ENCODE measurements at places on chromosomes 5 and 9. TPM values are rescaled to one million over a fixed set of nuclear protein-coding genes. Genes with fewer than 3 reads are reported as not detected.

The PRUNE2 gene
- total RNA-seq = 93.1 TPM

The IL3 gene
- total RNA-seq = not detected

The IGFBPL1 gene
- not detected for total RNA-seq

DNA sequence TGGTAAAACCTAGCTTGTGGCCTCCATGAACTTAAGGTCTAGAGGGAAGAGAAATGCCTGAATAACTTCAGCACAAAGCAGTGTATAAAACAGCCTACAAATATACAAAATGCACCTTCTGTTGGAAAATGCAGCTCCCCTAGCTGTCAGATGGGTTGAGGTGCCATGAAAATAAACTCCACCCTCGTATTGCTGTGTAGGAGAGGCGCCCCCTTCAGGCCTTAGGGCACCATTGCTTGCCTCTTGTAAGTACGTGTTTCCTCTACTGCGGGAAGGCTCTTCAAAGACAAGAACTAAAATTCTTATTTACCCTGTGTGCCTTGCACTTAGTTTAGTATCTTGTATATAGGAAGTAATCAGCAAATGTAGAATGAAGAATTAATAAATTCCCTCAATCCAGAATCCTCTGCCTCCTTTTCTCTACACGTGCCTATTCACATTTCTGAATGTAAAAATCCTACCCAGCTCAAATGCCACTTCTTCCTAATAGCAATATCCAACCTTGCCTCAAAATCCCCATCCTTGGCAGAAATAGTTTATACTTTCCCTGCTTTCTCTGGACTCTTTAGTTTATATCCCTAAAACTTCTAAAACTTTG, 393.7 kb upstream of the PDE4D start:
- DNase-seq = no peak

DNA sequence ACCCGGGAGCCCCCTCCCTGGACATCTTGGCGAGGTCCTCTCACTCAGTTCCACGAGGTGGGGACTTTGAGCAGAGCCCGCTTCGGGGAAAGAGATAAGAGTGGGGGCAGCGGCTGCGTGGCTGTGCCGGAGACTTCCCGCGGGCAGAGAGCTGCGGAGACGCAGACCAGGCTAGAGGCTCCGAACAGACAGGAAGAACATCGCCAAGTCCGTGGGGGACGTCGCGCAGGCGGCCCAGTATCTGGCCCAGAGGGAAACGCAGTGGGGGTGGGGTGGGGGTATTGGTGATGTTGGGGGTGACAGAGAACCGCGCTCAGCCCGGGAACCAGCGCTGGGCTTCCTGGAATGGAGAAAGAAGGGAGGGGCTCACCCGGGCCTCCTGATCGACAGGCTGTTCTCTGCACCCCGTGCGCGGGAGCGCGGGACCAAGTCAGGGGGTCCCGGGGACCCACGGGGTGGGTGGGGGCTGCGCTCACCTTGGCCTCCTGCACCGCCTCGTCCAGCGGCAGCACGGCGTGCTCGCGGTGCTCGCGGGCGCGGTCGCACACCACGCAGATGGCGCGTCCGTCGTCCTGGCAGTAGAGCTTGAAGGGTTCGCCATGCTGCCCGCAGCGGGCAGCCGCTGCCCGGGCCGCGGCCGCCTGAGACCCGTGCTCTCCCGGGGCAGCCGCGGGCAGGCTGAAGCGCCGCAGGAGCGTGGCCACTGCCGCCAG, 727 bp downstream of the TRIM7 start:
- DNase-seq = peak; percentile 55

GRCh38 chr9:137619240-137620047, 639 bp downstream of the EHMT1 start:
- DNase-seq = no peak

DNA sequence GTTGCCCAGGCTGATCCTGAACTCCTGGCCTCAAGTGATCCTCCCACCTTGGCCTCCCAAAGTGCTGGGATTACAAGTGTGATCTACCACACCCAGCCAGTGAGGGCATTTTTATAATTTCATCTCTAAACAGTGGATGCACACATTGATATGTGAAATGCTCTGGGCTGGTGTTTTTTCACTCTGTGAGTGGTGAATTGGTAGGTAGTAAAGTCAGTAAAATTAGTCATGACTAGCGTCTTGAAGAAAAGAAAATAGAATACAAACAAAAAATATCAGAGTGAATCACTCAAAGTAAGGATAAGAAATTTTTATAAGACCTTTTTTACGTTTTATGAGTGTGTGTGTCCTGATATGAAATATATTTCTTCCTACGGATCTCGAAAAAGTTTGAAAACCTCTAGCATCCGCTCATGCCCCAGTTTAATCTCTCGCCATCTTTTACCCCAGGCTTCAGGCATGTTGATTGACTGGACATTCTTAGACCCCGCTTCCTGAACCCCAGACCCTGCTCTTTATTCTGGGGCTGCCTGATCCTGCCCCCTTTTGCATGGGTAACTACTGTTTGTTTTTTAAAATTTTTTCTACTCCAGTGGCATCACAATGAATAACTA, 14.0 kb downstream of the OSTF1 start:
- no peak for DNase-seq

DNA sequence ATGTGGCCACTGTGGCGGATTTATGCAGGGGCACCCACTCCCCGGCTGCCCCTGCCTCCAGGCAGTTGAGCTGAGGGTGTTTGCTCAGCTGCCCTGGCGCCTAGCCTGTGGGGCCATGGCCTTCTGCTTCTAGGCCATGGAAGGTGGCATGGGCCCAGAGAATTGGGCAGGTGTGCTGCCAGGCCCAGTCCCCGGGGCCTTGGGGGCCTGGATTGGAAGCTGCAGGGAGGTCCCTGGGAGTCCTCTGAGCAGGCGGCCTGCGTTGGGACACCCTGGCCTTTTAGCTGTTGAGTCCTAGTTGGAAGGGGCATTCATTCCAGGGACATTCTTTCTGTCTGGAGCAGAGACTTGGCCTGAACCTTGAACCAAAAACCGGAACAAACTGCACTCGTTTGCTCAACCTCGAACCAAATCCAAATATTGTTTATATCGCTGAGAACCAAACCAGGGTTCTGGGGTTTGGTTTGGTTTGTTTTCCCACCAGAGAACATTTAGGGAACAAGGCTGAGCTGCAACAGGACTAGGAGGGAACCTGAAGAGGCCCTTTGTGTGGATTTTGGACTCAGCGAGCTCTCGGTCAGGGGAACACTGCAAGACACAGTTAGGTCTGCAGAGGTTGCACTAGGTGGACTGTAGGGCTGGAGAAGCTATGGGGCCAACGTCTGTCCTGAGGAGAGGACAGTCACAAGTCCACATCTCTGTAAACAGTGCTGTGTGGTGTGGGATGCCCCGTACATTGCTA, 116.8 kb downstream of the BOD1 start:
- DNase-seq = no peak

GRCh38 chr5:40238066-40238745, 441.5 kb upstream of the PTGER4 start:
- DNase-seq = no peak

DNA sequence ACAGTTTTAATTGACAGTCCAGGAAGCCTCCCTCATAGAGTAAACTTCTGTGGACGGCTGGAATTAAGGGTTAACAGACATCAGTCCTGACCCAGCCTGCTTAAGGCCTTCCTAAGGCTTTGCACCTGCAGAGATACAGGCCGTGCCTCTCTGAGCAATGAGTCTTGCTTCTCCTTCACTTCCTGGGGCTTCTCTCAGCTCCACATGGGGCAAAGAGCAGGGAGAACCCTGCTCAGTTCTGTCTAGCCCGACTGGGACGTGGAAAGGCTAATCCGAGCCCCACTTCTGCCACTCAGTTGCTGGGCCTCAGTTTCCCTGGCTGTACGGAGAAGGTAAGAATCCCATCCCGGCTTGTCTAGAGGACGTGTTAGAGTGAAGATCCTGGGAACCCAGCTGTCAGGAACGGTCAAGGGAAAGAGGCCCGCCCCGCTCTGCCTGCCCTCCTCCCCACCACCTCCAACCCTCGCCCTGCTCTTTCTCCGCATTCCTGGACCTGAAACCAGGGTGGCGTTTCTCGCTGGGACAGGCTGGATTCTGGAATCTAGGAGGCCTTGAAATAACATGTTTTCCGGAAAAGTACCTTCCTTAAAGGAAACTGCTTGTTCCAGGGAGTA, 6.5 kb downstream of the SPAAR start:
- no peak for DNase-seq

DNA sequence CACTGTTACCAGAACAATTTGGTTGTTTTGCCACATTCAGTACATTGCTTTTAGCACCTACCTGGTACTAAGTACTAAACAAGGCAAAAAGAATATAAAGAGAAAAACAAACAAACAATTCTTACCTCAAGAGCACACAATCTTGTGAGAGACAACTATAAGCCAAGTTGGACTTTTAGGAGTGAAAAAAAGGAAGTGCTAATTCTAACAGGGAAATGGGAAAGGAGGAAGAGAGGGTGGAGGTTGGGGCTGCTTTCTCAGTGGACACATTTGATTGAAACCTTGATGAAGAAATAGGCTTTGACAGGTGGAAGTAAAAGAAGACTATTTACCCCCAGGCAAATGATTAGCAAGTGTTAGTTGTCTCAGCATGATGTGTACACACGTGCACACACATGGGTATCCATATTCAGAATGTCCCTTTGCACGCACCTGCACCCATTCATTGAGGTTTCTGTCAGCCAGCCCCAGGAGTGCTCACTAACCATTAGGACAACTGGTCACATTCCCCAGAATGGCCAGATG, 302.6 kb downstream of the ACTL7B start:
- no peak for DNase-seq

DNA sequence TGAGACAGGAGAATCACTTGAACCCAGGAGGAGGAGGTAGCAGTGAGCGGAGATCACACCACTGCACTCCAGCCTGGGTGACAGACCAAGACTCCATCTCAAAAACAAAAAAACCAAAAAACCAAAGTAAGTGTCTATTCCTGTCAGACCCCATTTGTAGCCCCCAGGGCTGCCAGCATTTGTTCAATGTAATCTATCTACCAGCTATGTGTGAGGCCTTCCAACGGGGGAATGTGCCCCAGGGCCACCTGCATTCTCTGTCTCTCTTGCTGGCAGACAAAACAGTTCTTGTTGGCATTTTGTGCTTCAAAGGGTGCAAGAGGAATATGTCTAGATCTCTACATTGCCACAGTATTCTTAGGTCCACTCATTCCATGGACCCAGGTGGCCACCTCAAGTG, 34.1 kb downstream of the CD14 start:
- DNase-seq = no peak

DNA sequence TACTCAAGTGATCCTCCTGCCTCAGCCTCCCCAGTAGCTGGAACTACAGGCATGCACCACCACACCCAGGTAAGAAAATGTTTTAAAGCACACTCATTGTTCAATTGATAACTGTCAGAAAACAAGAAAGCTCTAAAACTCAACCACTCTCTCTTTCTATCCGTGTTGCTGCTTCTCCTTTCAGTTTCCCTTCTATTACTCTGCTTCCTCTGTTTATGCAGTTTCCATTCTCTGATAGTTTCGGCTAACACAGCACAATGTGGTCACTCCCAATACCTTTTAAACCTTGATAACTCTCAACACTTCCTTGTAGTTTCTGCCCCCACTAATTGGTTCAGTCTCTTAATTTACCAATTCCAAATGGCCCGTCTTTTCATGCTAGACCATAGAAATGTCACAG, 59.2 kb upstream of the NR4A3 start:
- DNase-seq = no peak

Measured in ureter (tissue), 1 donor.